ENCODE measurements at places on chromosomes 5 and 9.

DNA sequence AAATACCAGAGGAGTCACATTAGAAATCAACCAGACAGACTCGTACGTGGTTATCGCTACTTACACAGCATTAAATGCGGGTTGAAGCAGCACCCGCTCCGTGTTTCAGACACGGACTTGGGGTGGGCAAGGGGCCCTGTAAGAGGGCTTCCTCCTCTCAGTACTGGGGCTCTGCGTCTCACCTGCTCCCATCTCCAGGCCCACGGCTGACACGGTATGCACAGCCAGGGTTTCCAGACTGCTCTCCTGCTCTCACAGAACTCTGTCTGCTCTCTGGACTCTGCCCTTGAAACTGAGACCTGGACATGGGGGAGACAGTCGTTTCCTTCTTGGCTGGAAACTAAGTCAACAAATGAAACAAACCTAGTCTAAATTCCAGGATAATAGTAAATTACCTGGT, 24.7 kb upstream of the RASGEF1C start:
- DNase-seq = no peak

DNA sequence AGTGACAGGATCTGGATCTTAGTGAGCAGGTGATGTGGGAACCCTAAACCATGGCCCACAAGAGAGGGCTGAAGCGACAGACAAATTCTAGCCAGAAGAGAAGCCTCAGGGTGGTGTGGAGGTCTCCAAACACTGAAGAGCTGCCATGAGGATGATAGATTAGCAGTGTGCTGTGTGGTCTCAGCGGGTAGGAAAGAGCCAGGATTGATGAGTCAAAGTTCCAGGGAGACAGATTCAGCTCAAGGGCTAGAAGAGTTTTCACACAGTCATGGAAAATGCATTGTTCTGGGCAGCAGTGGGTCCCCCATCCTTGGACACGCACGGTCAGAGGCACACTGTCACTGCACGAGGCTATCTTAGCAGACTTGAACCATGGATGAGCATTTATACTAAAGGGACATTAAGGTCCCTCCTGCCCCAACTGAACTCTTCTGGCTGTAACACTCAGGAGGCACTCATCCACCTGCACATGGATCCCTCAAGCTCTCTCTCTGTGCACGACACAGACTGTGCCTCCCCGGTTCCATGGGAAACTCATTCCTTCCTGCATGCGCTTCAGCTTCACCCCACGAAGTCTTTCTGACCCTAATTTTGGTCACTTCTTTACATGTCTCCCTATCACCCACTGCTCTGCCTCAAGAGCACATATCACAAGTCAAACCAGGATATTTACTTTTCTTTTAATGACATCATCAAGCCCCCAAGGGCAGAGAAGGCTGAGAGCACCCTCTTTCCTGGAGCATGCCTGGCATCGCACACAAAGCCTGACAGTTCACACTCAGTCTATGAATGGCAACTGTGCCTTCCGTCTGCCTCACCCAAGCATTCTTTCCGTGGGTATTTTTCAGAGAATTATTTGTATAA, 84.8 kb downstream of the TLE1 start:
- DNase-seq = no peak

DNA sequence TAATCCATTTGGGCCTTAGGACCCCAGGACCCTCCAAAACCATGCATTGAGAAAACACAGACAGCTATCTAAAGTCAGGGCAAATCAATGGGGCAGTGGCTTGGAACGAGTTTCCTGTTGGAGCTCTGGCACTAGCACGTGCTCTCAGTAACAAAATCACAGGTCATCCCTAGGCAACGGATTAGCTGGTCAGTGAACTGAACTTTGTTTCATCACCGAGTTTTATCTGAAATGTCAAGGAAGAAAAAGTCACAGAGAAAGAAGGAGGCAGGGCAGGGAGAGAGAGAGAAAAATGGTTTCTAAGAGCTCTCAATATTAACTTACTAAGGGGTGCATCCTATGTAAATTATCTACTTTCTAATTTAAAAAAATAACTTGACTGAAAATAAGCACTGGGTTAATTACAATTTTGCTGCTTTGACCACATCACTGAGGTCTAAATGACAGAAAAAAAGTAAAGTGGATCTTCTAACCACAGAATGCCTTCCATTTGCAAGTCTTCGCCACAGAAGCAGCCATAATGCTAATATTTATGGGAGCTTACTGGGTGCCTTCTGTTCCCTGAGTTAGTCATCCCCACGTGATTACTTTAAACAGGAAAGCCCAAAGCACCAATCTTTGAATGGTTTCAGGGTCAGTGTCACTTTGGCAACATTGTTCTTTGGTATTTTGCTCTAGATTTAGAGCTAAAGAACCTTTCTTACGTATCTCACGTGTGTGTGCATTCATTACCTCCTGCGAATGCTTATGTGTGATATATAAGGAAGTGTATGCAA, 503.9 kb downstream of the RASEF start:
- DNase-seq = no peak

GRCh38 chr5:111863801-111864200, 106.8 kb upstream of the NREP start:
- DNase-seq = no peak

DNA sequence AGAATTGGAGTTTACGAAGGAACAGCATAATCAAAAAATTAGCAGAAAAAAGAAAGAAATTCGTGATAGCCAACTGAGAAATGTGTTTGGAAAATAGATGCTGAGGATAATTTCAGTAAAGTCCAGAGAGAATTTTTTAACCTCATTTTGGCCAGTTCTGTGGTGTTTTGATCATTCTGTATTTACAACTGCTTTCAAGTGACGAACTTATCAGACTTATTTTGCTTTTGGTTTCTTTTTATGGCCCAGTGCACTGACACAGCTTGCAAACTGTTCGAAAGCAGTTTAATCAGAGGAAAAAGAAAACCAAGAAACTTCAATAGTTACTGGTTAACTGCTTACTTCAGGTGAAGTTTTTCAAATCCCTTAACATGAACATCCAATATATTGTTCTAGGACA, 1.9 kb downstream of the SDHA start:
- no peak for DNase-seq

DNA sequence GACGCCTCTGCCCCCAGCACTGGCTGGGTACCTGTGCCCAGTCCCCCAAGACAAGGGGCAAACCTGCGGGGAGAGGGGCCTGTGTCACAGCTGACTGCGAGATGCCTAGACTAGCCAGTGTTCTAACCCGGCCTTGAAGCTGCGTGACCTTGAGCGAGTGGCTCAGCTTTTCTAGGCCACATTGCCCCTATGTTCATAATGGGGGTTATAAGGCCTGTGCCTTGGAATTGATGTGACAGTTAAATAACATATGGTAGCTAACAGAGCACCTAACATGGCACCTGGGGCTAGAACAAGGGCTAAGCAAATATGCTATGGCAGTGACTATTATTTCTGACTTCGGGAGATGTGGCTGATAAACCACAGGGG, 22.8 kb upstream of the COL27A1 start:
- DNase-seq = no peak

- DNase-seq = no peak
Measured at GRCh38 chr5:132492386-132493125, 2.0 kb upstream of the IRF1 start.

- DNase-seq = no peak
Measured at GRCh38 chr5:76771705-76772405, 47.0 kb upstream of the F2RL1 start.

DNA sequence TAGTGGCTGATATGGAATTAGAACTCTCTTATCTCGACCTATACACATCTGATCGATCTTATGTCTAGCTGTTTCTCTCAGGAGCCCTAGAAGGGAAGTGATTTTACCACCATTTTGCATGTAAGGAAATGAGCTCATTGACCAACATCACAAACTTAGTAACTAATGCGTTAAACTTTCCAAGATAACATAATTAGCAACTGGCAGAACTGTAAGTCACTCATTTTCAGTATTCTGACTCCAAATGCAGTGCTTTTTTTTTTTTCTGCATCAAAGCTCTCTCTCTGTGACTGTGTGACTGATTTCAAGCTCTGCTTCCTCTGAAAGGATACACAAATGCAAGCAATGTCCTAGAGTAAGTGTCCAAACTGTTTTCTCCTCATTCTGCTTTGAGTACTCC, 68.1 kb upstream of the FBXL7 start:
- no peak for DNase-seq

GRCh38 chr5:172407822-172408221, 46.5 kb downstream of the SH3PXD2B start:
- DNase-seq = no peak

DNA sequence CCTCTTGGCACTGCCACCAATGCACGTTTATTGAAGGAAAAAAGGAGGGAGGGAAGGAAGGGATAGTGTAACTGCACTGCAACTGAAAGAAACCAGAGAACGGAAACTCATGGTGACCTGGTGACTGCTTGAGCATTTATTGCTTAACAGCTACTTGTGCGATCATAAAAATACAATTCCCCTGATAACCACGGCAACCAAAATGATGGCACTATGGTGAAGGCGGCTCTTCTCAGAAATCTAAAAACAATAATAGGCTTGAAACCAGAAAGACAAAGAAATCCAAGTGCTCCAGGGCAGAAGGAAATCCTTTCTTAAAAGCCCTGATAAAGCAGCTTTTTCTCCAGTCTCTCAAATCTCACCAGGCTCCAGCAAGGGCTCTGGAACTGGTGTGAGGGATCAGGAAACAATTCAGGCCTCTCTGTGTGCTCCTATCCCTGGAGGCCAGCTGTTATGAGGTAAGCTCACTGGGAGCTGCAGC, 1.9 kb downstream of the FBXO10 start:
- DNase-seq = no peak

DNA sequence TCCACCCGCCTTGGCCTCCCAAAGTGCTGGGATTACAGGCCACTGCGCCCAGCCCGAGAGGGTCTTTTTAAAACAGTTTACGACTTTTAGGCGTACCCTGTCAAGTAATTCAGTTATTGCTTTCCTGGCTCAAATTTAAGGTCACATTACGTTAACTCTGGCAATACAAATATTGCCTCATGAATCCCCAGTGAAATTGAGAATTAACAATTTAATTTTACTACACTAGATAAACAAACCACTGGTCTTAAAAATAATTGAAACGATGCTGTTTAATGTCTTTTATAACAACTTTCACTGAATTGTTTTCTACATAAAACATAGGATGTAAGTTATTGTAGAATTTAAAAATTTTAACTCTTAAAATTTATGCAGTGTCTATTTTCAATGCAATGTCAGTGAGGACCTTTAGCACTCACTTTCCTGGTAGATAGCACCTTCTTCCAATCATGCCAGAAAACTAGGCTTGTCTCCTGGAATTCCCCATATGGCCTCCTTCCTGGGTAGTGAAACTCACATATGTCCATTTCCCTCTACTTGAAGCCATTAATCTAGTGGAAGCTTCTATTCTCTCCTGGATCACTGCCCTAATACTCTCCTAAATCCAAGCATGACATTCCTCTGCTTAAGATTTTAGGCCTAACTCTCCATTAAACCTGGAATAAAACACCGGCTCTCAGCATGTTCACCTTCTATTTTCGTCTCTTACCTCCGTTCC, 13.5 kb downstream of the BASP1 start:
- DNase-seq = no peak

DNA sequence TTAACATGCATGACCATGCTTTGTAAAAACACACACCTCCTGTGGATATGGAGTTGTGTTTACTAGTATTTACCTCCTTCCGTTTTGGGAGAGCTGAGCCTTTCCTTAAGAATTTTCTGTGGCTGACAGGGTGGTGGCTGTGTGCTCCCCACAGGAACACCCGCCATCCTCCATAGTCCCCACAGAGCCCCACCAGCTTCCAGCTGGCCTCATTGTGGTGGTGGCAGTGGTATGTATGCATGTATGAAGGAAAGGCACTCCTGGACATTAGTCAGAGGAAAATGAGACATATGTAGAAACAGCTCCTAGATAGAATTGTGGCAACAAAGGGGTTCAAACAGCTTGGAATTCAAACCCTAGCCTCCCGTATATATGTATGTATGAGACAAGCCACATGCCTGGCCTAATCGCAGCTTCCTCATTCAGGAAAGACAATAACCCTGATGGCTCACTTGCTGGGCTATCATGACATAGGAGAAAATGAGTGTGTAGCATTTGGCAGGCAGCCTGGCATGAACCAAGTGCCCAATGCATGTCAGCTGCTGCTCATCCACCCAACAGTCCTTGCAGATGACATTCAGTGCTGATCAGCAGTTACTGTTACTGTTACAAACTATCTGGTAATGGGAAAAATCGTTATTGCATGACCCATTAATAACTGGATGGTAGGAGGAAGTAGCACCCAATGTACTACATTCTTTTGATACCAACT, 459.7 kb downstream of the EBF1 start:
- DNase-seq = no peak

DNA sequence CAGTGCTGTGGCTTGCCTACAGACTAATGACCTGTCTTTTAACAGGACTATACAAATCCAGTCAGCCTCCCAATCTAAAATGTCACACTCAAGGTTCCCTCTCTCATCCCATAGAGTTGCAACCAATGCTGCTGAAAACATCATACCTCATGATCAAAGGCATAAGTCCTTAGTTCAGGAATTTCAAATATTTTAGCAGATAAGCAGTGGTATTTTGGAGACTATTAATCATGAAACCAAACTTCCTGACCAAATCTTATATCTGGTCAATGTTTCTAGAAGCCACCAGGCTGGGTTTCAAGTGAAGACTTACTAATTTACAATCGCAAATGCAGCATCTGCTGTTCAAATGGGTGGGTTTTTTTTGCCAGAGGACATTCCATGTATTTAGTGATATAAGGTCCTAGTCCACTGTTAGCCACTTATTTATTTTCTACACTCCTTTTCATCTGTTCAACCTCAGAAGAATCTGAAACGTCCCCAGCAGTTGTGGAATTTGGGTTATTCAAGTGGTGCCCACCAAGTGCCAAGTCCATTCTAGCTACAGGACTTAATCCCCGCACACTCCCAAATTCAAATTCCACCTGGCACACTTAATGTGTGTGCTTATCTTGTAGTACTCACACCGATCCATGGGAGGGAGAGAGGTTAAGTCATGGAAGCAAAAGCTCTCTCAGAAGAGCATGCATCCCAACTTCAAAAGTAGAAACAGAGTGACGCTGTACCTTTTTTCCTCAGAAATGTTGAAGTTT, 5.8 kb downstream of the TAS2R1 start:
- no peak for DNase-seq

GRCh38 chr5:132176987-132177386, 50.7 kb downstream of the P4HA2 start:
- DNase-seq = no peak

DNA sequence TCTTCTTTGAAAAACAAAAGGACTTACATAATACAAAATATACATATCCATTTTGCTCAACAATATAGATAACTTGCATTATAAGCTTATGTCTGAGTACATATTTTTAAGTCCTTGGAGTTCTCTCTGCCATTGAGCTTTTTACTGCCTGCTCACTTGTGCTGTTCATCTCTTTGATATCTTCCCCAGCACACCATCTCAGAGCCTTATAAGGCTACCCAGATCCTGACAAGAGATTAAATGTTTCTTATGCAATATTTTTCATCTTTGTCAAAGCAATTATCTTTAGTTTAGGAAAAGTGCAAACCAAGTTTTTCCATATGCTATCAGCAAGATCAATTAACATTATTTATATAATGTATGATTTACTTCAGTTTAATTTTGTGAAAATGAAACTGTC, 60.7 kb upstream of the ITGA1 start:
- no peak for DNase-seq
